ENCODE measurements at places on chromosomes 5 and 9.

- DNase-seq, result no peak
These were observed 1.1 kb downstream of the TESK1 start for GRCh38 chr9:35606138-35606504.

DNA sequence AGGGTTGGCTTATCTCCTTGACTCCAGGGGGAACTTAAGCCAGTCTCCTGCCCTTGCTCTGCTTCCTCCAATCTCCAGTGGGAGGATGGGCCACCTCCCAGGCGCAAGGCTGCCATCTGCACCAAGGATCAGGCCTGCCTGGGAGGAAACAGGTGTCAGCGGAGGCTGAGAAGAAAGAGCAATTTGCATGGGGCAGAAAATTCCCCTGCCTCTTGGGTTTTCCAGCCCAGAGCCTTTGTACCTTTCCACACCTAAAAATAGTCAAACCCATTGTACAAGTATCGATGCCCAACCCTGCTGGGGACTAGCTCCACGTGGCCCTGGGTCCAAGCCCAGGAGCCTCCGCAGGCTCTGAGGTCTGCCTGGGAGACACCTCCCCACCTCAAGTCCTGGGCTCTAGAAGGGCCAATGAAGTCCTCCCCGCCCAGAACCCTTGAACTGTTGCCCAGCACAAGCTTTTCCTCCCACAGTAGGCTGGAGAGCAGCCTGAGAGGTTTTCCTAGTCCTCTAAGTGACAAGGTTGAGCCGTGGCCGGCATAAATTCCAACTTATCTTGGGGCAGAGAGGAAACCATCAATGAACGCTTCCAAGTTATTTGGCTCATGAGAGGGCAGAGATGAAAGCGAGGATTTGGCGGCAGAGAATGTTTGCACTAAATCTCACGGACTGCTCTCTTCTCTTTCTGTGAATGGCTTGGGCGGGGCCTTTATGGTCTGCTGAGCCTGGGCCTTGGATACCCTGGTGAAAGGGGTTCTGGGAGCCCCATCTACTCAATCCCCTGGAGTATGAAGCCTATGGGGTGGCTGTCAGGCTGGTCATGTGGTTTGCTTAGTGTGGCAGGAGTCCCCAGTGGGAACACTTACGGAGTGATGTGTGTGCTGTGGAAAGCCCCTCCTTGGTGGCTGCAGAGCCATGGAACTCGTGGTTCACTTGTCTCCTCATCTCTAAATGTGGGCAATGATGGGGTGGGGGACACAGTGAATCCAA is 15.6 kb downstream of the JADE2 start:
- no peak for DNase-seq

- DNase-seq, result no peak
These were observed 1015.1 kb downstream of the TLE4 start for GRCh38 chr9:80586786-80587330.

- peak; percentile 94 for DNase-seq
These were observed at the start of gene TMEM267 for GRCh38 chr5:43483298-43484105. TSS of gene TMEM267 (minus strand) at chr5:43483865. CDS start at chr5:43453969, 29,896 bp downstream.

DNA sequence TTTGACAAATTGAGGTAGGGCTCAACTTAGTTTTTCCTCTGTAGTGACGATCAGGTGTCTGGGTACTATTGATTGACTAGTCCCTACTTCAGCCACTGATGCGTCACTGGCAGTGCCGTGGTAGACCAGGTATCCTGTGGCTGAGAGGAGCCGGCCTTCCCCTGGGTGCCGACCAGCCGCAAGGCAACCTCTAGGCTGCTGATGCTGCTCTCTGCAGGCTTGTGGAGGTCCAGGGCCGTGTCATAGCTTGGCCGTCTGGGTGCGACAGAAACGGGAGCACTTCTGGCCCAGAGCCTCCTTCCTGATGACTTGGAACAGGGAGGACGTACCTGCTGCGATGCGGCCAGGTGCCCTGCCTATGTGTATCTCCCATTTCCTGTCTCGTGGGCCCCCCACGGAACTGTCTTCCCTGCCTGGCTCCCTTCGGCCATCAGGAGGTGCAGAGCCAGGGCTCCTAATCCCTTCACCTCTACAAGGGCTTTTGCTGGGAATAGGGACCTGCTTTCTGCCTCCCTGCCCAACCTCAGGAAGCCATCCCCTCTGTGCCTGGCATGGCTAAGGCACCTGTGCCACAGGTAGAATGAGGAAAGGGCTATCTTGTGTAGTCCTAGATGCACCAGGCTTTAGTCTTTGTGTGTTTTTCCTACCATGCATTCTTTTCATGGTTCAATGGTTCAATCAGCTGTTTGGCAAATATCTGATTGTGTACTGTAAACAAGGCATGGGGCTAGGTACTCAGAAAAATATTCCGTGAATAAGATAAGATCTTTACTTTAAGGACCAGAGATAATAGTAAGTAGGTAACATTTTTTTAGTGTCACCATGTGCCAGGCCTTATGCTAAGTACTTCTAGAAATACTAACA is 44.6 kb downstream of the MVB12B start:
- DNase-seq, result no peak
